ENCODE measurements at places on chromosomes 4 and X.

DNA sequence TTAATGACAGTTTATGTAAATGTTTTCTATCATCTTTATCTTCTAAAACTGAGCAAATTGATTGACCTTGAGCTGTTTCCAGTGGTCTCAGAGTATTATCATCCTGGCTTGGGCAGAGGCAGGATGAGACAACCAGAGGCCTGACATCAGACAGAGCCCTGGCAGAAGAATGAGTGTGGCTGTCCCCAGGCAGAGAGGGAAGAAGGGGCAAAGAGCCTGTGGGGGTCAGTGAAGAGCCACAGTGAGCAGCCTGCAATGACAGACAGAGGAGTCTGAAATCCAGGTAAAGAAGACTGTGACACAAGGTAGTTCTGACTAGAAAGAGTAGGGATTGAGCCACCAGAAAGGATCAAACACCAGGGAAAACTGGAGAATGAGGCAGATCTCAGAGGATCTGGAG is 182.4 kb upstream of the ARSJ start:
- no peak for DNase-seq

DNA sequence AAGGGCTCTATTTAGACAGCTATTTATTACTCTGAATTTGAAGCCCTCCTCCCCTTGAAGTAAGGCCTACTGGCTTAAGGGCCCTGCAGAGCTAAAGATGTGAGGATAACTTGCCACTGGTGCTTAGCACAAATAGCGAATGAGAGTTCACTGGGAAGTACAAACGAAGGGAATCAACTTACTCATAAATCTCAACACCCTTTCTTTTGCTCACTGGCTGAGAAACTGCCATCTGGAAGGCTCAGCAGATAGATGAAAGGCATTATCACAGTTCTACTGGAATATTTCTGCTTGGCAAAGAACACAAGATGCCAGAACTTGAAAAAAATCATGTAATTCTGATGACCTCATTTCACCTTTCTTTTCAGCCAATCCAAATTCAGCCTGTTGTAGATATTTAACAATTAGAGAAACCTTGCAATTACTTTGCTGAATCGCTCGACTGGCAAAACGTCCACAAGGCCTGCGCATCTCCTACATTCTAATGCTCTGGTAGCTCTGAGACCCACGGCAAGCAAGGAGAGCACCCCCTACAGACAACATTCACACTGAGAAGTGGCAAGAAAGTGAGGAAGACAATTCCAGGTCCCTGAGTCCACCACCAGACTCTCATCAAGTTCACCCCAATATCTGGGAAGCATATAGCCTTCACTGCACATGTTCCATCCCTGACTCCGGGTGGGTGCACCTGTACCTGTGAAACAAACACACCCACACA is 27.5 kb downstream of the TSPAN5 start:
- no peak for DNase-seq

DNA sequence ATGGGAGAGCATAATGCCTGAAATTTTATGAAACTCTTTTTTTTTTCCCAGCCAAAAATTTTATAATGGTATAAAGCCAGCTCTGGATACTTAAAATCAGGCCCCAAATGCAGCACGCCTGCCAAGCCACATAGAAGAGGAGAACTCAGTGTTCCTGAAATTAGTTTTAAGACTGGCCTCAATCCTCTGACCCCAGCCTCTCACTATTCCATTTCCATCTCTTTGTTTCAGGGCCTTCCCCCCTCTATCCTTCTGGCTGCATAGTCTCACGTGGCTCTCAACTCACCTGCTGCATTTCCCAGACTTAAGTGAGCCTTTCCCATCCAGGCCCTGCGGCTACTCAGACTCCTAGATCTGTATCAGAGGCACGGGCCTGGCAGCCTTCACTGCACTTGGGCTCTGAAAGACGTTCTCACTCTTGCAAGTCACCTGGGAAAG is 5.2 kb upstream of the CBR4 start:
- DNase-seq: no peak

- DNase-seq: no peak
Measured at GRCh38 chrX:148611993-148612392, 111.6 kb downstream of the AFF2 start.

- DNase-seq: no peak
Measured at GRCh38 chr4:48930654-48931053, 24.1 kb upstream of the OCIAD2 start.

DNA sequence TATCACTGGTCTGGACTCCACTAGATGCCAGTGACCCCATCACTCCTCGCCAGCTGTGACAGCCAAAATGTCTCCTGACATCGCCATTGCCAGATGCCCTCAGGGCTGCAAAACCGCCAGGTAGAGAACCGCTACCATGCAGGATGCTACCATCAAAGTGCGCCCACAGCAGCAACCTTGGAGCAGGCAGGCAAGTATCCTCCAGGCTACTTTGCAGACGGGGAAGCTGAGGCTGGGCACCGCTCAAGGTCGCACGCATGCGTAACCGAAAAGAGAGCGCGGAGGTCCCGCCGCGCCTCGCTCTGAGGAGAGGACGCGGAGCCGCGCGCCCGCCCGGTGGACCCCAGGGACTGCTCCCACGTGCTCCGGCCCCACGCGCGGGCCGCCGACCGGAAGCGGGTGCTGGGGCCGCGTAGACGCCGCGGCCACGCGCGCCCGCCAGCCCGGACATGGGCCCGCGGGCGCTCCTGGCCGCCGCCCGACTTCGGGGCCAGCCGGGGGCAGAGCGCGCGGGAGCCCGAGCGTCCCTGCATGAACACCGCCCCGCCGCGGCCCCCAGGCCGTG is at the start of gene STS:
TSS of gene STS (plus strand) at position 300 of the 565 bp plus-strand sequence. CDS start 105,488 bp downstream, outside the sequence.
- DNase-seq: no peak

GRCh38 chr4:108139089-108139488 is 29.6 kb downstream of the LEF1 start:
- DNase-seq: no peak

- peak; percentile 87 for DNase-seq
Measured at GRCh38 chr4:176794151-176794550, 1.4 kb upstream of the VEGFC start.

DNA sequence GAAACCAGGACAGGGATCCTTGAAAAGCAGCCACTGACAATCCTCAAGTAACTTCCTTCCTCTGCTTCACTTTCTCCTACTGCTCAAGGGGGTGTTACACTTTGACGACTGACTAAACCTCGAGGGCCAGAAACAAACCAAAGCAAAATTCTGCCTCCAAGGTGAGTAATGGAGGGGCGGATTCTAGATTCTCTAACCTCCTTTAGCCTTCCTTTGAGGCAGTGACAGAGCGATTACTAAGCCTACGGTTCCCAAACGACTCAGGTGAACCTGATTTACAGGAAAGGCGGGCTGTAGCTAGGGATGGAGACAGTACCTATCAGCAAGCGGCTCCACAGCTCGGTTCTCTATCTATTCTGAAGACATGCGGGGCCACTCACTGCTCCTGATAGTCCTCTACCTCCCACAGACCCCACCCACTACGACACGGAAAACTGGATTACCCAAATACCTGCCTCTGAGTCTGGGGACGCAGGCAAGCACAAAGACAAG is 487 bp downstream of the TBCK start:
- peak; percentile 34 for DNase-seq

DNA sequence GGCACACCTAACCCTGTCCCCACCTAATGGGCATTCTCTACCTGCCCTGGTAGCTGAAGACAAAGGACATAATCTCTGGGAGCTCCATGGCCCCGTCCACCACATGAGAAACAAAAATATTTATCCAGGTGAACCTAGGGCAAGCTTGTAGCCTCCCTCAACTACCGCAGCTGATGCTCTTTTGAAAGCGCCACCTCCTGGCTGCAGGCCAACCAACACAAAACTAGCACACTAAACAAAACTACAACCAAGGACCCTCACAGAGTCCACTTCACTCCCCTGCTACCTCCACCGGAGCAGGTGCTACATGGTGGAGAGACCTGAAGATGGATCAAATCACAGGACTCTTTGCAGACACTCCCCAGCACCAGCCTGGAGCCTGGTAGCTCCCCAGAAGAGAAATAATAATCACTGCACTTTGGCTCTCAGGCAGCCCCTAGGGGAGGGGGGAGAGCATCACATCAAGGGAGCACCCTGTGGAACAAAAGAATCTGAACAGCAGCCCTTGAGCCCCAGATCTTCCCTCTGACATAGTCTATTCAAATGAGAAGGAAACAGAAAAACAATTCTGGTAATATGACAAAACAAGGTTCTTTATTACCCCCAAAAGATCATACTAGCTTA is 111.3 kb upstream of the ATP8A1 start:
- no peak for DNase-seq

- DNase-seq: peak; percentile 36
Measured at GRCh38 chr4:124018383-124019317, 622.1 kb downstream of the SPRY1 start.
